ENCODE measurements at places on chromosomes 1 and 21.

DNA sequence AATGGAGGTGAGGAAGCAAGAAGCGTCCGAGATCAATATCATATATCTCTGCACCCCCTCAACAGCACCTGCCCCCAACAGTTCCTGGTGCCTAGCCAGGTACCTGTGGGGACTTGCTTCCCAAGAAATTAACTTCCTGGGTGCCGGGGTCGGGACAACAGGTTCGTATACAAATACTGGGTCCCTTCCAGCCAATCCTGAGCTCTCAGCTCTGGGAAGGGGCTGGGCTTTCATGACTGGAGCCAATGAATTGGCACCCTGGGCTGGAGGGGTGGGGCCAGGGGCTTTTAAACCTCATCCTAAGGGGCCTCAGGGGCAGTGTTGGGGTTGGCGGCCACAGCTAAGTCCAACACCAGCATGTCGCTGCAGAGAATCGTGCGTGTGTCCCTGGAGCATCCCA lies at the start of gene PADI3:
TSS of gene PADI3 (plus strand) at position 318 of the 400 bp plus-strand sequence. CDS start at position 358, 40 bp downstream.
- no peaks in the 10 kb centered on the region for H3K4me1 ChIP-seq
- no peak within 1 kb of the TSS for H3K27ac ChIP-seq
- peaks cover 6% of the 10 kb centered on the region for H3K27me3 ChIP-seq

GRCh38 chr1:238501290-238501689 lies 610.6 kb upstream of the ZP4 start:
- no peak overlapping the region for H3K4me3 ChIP-seq
- no peaks in the 10 kb centered on the region for H3K27me3 ChIP-seq
- no peaks in the 10 kb centered on the region for H3K4me1 ChIP-seq
- no peak for DNase-seq
- H3K27ac ChIP-seq: no peak overlapping the region
- H3K36me3 ChIP-seq: no peaks in the 10 kb centered on the region

GRCh38 chr1:208988811-208989222 lies 594.7 kb upstream of the CAMK1G start:
- H3K4me3 ChIP-seq: peak overlapping the region; percentile 89
- peak overlapping the region; percentile 95 for H3K27ac ChIP-seq
- peaks cover 14% of the 10 kb centered on the region for H3K4me1 ChIP-seq
- DNase-seq: peak; percentile 54
- H3K27me3 ChIP-seq: peaks cover 11% of the 10 kb centered on the region

DNA sequence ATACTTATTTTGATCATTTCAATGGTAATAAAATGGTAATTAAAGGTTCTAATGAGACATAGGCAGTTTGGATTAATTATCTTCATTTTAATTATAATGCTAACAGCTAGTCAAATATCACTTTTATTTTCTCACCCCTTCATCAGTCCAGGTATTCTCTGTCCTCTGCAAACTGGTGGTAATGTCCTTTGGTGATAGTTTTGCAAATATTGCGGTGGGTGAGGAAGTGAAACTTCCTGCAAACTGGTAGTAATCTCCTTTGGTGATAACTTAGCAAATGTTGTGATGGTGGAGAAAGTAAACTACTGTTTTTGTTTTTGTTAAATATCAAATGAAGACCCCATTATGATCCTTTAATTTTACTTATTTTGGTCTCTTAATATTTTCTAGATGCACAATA lies 209.0 kb downstream of the AMY1C start:
- H3K36me3 ChIP-seq: no peaks in the 10 kb centered on the region
- DNase-seq: no peak
- no peak overlapping the region for H3K27ac ChIP-seq
- no peak overlapping the region for H3K4me3 ChIP-seq

DNA sequence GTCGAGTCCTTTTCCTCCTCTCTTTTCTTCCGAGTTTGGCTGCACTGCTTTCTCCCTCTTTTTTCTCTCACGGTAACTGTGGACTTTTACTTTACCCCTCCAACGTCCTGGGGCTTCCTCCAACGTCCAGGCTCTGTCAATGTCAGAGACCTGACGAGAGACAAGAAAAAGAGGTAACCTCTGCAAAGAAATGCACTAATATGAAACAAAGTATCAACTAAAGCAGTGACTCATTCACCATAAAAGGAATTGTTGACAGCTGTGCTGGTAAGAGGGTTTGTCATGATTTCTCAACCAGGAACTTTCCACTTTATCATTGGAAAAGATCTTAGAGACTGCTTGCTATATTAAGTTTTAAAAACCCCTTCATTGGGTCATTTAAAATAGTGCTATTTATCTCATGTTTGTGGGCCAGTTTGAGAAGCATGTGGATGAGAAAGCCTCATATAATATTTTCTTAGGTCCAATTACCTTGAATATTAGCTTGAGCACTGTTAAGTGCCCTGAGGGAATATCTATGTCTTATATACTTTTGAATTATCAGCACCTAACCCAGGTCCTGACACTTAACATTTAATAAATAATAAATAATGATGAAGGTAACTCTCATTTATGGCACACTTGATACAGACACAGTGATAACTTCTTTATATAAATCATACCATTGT lies at the start of gene GBP2:
TSS of gene GBP2 (minus strand) at position 202 of the 668 bp plus-strand sequence. CDS start 4,148 bp downstream, outside the sequence.
- H3K36me3 ChIP-seq: peaks cover 25% of the 10 kb centered on the region
- peak within 1 kb of the TSS; percentile 100 for H3K4me3 ChIP-seq
- peak within 1 kb of the TSS; percentile 98 for H3K27ac ChIP-seq
- peaks cover 49% of the 10 kb centered on the region for H3K4me1 ChIP-seq
- DNase-seq: no peak

DNA sequence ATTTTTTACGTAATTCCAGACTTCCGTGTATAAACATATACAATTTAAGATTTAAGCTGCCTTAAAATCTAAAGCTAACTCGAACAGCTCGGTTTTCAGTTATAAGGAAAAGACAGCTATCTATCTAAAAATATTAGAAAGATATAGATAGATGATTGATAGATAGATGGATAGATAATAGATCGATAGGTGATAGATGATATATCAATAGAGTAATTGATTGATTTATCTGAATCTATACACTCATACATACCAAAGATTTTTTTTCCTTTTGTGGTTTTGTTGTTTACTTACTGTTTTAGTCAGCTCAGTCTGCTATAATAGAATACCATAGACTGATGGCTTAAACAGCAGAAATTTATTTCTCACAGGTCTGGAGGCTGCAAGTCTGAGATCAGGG lies 278.5 kb upstream of the PLD5 start:
- H3K36me3 ChIP-seq: no peaks in the 10 kb centered on the region
- H3K27me3 ChIP-seq: no peaks in the 10 kb centered on the region
- H3K27ac ChIP-seq: no peak overlapping the region
- H3K4me1 ChIP-seq: no peaks in the 10 kb centered on the region
- no peak overlapping the region for H3K4me3 ChIP-seq

DNA sequence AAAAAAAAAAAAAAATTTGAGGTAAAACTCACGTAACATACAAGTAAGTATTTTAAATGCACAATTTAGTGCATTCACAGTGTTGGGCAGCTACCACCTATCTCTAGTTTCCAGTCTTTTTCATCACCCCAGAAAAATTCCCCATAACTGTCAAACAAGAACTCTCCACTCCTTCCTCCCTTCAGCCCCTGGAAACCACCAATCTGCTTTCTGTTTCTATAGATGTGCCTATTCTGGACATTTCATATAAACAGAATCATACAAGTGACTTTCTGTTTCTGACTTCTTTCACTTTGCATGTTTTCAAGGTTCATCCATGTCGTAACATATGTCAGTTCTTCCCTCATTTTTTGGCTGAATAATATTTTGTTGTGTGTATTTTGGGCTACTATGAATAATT lies 24.9 kb upstream of the ETS2 start:
- H3K4me1 ChIP-seq: peaks cover 21% of the 10 kb centered on the region
- peaks cover 23% of the 10 kb centered on the region for H3K36me3 ChIP-seq
- DNase-seq: no peak
- H3K4me3 ChIP-seq: peak overlapping the region; percentile 13

- H3K27me3 ChIP-seq: no peaks in the 10 kb centered on the region
- H3K36me3 ChIP-seq: peaks cover 4% of the 10 kb centered on the region
- peaks cover 2% of the 10 kb centered on the region for H3K4me1 ChIP-seq
Measured at GRCh38 chr1:243465738-243466137, 209.9 kb downstream of the SDCCAG8 start.

DNA sequence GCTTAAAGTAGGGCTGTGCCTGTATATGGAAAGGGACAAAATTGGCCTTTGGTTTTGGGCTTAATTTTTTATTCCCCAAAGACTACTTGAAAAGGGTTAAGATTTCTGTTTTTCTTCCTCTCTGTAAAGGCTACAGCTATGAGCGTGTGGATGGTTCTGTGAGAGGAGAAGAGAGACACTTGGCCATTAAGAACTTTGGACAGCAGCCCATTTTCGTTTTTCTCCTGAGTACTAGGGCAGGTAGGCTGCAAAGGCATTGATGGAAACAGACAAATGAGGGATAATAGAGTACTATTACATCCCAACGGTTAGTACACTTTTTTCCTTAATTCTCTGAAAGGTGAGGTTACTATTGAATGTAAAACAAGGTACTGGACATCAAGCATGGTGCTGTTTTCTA lies 29.6 kb downstream of the CHD1L start:
- no peak overlapping the region for H3K27ac ChIP-seq
- no peaks in the 10 kb centered on the region for H3K27me3 ChIP-seq
- peaks cover 24% of the 10 kb centered on the region for H3K36me3 ChIP-seq
- no peak for DNase-seq
- no peak overlapping the region for H3K4me3 ChIP-seq
- peaks cover 2% of the 10 kb centered on the region for H3K4me1 ChIP-seq

- peaks cover 46% of the 10 kb centered on the region for H3K4me1 ChIP-seq
- H3K27me3 ChIP-seq: no peaks in the 10 kb centered on the region
- peak; percentile 79 for DNase-seq
Measured at GRCh38 chr1:206734499-206735142, 36.0 kb upstream of the IL19 start.

DNA sequence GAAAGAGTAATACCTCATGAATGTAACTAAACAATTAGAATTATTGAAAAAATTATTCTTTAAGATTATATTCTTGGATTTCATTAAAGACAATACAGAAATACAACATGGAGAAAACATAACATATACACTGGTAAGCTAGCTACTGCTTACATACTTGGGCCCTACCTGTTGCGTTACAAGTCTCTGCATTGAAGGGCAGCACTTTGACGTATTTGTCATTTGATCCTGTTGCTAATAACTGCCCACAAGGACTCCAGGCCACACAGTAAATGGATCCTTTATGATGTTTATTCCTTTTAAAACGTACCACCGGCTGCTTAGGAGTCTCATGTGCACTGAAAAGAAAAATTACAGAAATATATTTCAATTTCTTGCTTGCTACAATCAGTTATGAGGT lies 19.8 kb upstream of the CLCC1 start:
- no peaks in the 10 kb centered on the region for H3K27me3 ChIP-seq
- H3K4me3 ChIP-seq: no peak overlapping the region
- no peaks in the 10 kb centered on the region for H3K4me1 ChIP-seq
- H3K27ac ChIP-seq: no peak overlapping the region
- H3K36me3 ChIP-seq: peaks cover 15% of the 10 kb centered on the region
- DNase-seq: no peak

GRCh38 chr1:38095454-38095931 lies 48.9 kb upstream of the POU3F1 start:
- peaks cover 3% of the 10 kb centered on the region for H3K4me1 ChIP-seq
- H3K36me3 ChIP-seq: no peaks in the 10 kb centered on the region
- H3K27me3 ChIP-seq: peaks cover 25% of the 10 kb centered on the region
- no peak for DNase-seq
- no peak overlapping the region for H3K4me3 ChIP-seq
- no peak overlapping the region for H3K27ac ChIP-seq

DNA sequence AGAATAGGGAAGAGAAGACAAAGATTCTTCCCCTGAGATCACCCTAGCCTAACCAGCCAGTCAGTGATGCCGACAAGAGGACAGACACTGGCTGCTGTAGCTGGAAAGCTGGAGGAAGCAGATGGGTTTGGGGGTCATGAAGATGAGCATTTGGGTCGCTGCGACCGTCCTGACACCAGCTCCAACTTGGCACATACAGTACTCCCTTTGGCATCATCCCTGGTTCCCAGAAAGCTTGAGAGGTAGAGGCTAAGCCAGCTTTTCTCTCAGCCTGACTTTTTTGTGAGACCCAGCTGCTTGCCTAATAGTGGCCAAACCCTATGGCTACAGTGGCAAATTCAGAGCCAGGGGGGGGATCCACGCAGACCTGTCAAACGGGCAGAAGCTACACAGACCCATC lies 43.0 kb upstream of the IKBKE start:
- no peak overlapping the region for H3K4me3 ChIP-seq
- peaks cover 11% of the 10 kb centered on the region for H3K4me1 ChIP-seq
- H3K27ac ChIP-seq: no peak overlapping the region
- peaks cover 25% of the 10 kb centered on the region for H3K36me3 ChIP-seq
- no peak for DNase-seq
- no peaks in the 10 kb centered on the region for H3K27me3 ChIP-seq

DNA sequence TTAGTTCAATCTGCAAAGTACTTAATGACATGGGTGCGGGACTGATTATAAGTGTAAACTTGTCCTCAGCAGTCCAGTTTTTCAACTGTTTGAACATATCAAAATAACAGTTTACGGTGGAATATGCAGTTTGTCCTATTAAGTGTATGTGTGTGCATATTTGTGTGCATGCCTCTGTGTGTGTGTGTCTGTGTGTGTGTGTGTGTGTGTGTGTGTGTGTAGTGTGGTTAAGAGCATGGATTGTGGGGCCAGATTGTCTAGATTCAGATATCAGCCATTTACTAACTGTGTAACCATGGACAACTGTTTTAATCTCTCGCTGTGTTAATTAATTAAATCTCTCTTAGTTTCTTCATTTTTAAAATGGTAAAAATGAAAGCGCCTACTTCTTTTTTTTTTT lies 39.0 kb downstream of the NEXN start:
- H3K27ac ChIP-seq: peak overlapping the region; percentile 65
- peaks cover 2% of the 10 kb centered on the region for H3K36me3 ChIP-seq
- H3K4me1 ChIP-seq: peaks cover 7% of the 10 kb centered on the region
- H3K4me3 ChIP-seq: peak overlapping the region; percentile 72

GRCh38 chr1:20555025-20555757 lies 2.8 kb downstream of the FAM43B start:
- peaks cover 2% of the 10 kb centered on the region for H3K4me1 ChIP-seq
- no peak overlapping the region for H3K4me3 ChIP-seq
- H3K27ac ChIP-seq: no peak overlapping the region

DNA sequence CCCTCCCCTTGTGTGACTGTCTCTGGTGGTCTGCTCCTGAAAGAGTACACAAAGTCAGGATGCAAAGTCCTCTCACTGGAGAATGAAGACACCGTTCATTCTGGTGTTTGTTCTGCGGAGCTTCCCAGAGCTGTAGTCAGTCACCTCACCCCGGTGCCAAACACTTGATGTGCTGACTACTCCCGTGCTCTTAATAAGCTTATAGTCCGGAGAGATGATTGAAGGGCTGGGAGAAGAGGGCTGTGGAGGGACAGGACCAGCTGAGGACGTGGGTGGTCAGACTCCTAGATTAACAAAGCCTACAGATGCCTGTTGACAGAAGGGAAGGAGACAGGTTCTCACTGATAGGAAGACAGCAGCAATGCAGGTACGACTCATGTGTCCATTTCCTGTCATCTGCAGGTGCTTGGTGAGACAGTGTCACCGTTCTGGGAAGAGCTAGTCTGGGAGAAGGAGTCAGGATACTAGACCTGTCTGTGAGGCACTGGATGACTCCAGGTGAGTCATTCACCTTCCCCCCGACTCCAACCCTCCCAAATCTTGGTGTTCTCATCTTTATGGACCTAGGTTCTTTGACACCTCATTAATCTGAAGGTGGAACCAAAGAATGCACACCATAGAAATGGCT lies 40.4 kb upstream of the LRRN2 start:
- H3K27ac ChIP-seq: no peak overlapping the region
- no peak for DNase-seq
- H3K27me3 ChIP-seq: peaks cover 20% of the 10 kb centered on the region
